ENCODE measurements at places on chromosomes 7 and 10.

DNA sequence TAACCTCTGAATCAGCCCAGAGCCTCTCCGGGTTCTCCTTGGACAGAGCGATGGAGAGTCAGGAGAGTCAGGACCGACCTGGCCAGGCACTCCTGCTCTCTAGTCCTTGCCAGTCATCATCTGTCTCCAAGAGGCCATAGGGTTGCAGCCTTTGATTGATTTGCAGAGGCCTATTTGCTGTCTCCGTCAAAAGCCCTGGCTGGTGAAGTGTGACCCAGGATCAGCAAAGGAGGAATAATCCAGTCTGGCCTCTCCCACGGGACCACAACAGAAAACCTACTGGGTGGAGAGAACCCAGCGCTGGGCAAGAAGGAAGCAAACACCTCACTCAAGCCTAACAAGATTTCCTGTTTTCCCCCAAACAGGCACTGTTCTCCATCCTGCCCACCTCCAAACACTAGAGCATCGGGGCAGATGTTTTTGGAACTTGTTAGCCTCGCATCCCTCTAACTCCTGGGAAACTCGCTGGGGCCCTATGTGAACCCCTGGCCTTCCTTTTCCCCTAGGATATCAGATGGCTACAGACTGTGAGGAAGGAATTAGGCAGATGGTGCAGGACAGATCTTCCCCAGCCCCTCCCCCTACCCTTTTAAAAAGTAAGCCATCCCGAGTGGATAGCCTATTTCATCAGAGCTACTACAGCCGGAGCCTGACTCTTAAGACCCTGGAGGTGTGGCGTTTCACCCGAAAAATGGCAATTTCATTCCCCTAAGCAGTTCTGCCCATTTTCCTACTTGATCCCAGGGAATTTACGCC, 54.3 kb downstream of the PODXL start:
- DNase-seq: no peak

- DNase-seq: no peak
These were observed 19.0 kb upstream of the CPN1 start for GRCh38 chr10:100100651-100101184.

DNA sequence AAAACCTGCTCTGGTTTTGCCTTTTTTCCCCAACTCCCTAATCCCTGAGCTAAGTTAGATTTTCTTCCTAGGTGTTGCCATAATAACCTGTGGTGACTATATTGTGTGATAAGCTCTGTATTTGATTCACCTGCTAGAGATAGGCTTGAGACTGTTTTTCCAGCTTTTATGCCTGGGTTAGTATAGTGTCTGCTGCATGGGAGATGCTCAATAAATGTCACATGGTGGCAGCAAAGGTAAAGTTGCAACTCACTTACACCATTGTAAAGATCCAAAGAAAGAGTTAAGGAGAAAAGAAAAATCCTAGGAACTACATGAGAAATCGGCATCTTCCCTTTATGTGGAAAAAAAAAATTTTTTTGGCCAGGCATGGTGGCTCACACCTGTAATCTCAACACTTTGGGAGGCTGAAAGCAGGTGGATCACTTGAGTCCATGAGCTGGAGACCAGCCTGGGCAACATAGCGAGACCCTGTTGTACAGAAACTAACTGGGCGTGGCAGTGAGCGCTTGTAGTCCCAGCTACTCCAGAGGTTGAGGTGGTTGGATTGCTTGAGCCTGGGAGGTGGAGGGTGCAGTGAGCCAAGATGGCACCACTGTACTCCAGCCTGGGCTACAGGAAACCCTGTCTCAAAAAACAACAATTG, 3.7 kb downstream of the CCNJ start:
- no peak for DNase-seq

DNA sequence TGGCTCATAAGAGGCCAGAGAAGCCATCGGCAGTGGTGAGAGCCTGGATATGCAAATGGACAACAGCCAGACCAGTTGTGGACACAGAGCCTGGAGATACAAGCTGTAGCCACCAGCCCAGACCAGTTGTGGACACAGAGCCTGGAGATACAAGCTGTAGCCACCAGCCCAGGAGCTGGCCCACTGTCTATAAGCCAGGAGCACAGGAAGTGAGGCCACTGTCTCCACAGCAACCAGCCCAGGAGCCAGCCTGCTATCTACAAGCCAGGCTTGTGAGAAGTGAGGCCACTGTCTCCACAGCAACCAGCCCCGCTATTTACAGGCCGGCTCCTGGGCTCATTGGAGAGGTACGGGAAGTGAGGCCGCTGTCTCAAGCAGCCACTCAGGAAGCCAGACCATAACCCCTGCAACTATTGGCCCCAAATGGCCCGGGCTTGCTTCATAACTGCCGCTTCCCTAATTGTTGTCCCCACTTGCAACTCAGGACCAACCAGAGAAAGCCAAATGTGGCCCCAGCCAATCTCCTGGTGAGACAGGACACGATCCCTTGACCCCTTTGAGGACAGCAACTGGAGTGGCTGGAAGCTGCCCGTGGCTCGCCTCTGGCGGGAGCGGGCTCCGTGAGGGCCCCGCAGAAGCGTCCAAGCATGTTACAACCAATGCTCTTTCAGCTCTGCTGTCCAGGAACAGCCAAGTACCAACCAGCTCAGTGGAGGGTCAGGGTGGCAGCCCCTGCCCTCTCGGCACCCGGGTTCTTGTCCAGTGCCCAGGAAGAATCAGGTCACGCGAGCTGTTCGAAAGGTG, 44.1 kb upstream of the CNPY1 start:
- DNase-seq: no peak

GRCh38 chr10:31171402-31172083, 139.9 kb upstream of the ZNF438 start:
- no peak for DNase-seq

DNA sequence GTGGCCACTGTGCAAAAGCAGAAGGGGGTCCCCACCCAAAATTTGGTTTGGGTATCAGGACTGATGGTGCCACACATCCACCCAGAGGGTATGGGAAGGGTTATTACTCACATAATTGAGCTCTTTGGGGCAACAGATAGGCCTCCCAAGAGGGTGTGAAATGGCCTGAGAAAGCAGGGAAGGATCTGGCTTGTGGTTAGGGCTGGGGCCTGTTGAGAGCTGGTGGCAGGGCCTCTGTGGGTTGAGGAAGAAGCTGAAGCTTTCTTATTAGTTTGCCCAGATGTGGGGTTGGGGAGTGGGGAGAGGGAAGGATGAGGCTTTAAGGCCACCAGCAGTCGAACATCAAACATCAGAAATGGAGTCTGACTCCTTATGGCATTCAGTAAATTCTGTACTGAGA, 18.3 kb upstream of the MKI67 start:
- no peak for DNase-seq

DNA sequence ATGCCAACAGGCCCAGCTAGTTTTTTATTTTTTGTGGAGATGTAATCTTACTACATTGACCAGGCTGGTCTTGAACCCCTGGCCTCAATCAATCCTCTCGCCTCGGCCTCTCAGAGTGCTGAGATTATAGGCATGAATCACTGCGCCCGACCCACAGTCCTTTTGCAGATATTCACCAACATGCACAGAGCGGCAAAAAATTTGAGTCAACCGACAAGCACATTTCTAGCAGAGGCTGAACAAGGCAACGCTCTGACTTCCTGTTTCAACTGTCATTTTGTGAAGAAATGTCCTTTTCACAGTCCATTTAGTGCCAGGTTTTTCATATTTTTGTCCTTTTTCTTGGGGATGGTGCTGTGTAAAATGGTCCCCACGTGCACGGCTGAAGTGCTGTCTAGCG, 71.1 kb upstream of the KAT6B start:
- DNase-seq: no peak

DNA sequence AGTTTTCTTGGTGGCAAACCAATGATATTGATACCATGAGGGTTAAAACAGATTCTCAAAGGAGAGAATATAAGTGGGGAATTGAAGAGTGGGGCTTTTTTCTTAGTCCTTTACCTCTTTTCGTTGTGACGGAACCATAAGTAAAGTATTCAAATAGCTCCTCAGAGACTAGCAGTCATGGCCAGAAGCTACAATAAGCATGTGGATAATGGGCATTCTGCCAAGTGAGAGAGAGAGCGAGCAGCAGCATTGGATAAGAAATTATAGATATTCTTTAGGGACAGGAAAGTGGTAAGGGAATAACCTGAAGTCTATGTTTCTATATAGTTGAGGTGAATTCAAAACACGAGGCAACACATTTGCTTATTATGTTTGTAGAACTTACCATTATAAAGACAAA, 235.1 kb downstream of the SEMA3E start:
- no peak for DNase-seq

- no peak for DNase-seq
These were observed 2.1 kb upstream of the RALA start for GRCh38 chr7:39621261-39621660.

DNA sequence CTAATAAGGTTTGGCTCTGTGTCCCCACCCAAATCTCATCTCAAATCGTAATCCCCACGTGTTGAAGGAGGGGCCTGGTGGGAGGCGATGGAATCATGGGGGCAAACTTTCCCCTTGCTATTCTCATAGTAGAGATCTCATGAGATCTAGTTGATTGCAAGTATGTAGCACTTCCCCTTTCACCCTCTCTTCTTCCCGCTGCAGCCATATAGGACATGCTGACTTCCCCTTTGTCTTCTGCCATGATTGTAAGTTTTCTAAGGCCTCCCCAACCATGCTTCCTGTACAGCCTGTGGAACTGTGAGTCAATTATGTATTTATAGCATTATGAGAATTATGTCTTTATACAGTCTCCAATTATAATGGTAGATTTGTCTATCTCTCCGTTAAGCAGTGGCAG, 594.5 kb downstream of the ACTR3B start:
- no peak for DNase-seq

GRCh38 chr10:48231178-48231577, 43.3 kb downstream of the FRMPD2 start:
- DNase-seq: no peak

GRCh38 chr7:115023219-115023618, 101.3 kb downstream of the MDFIC start:
- no peak for DNase-seq
